AG04450 (cell line): ENCODE measurements at places on chromosomes 2 and 18.

GRCh38 chr18:55142410-55142809 lies 183.1 kb upstream of the CCDC68 start:
- no peak for DNase-seq

- DNase-seq: no peak
These were observed 48.1 kb upstream of the RAPH1 start for GRCh38 chr2:203583084-203583695.

DNA sequence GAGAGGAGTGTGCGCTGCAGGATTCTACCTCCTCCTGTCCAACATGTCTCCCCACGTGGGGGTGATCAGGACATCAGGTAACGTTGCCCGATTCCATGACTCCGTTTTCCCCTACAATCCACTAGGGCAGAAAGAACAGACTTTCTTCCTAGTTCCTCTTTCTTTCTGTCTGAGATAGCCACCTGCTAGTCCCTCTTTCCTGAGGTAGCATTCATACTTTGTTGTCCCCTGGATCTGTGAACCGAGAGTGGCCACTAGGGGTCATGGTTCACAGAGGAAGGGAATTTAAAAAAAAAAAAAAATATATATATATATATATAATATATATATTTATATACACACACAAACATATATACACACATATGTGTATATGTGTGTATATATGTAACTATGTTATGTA lies 210.0 kb upstream of the ZNF521 start:
- peak; percentile 8 for DNase-seq

- DNase-seq: no peak
These were observed 51.5 kb downstream of the CYP26B1 start for GRCh38 chr2:72096181-72096580.

GRCh38 chr18:8912348-8913326 lies 189.9 kb upstream of the NDUFV2 start:
- DNase-seq: no peak

DNA sequence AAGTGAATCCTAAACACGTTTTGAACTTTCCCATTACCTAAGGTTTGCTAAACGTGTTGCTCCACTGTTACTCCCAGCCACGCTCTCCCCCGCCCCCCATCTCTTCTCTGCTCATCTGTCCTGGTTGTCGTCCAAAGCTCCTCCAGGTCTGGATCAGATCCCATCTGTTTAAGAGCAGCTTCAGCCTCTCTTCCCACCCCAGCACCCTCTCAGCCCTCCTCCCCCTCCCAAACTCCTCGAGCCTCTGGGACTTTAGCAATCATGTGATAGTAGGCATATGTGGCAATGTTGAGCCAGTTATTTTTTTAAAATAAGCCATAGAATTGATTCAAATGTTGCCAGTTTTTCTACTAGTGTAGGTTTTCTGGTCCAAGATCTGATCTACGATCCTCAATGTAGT lies 20.0 kb upstream of the LPIN1 start:
- DNase-seq: no peak

DNA sequence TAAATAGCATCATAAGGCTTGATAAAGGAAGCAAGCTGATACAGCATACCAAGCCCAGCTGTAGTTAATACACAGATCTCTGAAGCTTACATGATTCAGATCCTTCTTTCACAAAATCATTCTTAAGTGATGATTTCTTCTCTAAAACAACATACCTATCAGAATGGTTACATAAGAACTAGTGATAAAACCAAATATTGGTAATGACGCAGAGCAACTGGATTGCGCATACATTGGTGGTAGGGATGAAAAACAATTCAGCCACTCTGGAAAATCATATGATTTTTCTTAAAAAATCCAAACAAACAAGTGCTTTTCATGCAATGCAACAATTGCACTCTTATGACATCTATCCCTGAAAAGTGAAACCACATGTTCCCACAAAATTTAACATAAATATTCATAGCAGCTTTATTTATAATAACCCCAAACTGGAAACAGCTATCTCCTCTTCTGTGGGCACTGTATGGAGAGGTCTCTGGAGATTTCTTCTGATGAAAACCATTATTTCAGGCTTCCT lies 153.6 kb upstream of the DSEL start:
- DNase-seq: peak; percentile 91

- no peak for DNase-seq
These were observed 378.1 kb downstream of the RBM43 start for GRCh38 chr2:150883613-150883895.

DNA sequence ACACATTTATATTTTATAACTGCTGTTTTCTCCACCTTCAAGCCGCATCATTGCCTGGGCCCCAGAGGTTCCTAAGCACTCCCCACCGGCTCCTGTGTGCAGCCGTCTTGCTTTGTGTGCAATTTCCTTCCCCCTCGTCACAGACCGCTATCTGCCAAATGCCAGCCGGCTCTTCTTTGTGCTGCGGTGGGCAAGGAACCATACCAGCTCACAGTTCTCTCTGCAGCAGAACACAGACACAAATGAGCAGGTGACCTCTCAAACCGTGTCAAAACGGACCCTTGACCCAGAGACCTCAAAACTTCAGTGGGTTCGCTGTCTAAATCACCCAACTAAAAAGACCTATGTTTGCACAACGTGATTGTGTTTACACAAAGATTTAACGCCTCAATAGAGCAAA lies 58.2 kb downstream of the KLF7 start:
- DNase-seq: no peak

DNA sequence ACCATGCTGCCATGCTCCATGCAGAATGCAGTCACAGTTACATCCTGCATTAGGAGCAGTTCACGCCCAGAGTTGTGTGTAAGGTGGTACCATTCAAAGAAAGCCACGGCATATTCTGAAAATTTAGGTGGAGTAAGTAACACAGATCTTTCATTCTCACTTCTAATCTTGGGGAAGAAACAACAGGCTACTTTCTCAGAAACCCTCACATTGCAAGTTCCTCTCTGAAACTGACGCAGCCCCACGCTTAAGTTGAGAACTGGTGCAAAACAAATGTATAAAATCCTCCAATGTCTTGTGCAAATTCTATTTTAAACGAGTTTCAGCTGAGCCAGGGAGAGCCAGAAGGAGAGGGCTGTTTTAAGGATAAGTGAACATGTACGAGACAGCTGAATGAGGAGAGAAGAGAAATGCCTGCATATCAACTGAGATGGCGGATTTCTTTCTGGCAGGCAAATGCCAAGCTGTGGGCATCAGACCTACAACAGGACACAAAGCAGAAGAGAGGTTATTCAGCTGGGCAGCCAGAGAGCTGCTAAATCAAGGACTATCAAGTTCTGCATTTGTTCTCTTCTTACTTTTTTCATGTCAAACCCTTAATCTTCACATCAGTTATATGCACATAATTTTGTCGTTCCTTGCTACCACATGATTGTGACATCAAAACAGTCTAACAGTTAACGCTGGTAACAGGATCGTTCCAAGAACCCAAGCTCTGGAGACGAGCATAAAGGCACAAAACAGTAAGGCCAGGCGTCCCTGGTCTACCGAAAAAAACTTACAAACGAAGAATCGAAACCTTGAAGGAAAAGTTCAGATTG lies 6.4 kb downstream of the ARL4C start:
- no peak for DNase-seq

- DNase-seq: no peak
These were observed 3.7 kb upstream of the SP100 start for GRCh38 chr2:230412371-230412711.

DNA sequence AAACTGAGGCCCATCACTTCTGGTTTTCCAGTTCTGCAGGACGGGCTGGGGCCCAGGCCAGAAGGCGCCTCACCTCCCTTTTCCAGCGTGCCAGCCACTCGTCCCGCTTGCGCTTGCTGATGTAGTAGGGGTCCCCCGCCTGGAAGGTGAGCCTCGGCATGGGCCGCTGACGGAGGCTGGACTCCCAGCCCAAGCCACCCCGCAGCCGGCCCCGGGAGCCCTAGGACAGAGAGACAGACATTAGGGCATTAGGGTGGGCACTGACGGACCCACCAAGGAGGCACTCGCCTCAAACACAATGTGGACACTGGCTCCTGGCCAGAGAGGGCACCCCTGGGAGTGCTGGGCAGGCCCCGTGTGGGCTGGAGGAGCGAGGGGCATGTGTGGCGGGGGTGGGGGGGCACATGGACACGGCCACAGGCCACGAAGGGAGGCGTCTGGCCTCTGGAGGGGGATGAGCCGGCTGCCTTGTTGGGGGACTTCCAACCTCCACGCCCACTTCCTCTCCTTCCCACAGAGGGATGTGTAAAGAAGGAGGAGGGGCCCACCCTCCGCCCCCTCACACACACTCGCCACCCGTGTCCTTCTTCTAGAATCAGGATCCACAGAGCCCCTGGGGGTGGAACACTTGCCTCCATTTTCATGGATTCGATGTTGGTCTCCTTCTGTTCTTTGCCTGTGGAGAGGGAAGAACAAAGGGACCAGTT lies 66.7 kb downstream of the DNMT3A start:
- DNase-seq: no peak

GRCh38 chr2:199439066-199439465 lies 18.7 kb downstream of the SATB2 start:
- no peak for DNase-seq

- no peak for DNase-seq
These were observed 143.0 kb downstream of the HNMT start for GRCh38 chr2:138107288-138107687.

DNA sequence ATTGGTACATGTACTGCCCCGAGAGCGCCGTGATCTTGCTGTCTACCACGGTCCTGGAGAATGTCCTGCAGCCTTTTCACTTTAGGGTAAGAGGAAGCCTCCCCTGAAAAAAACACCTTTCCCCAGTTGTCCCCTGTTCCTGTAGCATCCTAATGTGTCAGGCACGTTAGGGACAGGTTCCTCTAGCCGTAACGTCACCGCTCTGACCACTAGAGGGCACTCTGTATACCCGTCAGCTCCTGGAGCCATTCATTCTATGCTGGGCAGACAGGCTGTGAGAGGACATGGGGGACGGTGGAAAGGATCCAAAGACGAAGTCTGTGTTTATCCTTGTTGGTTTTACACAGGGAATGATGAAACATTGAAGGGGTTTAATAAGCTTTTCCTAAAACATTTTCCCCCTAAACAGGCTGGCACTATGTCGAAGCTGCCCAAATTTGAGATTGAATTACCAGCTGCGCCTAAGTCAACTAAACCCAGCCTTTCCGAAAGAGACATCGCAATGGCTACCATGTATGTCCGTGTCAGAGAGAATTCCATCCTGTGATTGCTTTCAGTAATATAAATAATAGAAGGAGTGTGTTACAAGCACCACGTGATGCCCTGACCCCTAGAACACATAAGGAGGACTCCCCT lies 12.7 kb downstream of the RMC1 start:
- peak; percentile 46 for DNase-seq

DNA sequence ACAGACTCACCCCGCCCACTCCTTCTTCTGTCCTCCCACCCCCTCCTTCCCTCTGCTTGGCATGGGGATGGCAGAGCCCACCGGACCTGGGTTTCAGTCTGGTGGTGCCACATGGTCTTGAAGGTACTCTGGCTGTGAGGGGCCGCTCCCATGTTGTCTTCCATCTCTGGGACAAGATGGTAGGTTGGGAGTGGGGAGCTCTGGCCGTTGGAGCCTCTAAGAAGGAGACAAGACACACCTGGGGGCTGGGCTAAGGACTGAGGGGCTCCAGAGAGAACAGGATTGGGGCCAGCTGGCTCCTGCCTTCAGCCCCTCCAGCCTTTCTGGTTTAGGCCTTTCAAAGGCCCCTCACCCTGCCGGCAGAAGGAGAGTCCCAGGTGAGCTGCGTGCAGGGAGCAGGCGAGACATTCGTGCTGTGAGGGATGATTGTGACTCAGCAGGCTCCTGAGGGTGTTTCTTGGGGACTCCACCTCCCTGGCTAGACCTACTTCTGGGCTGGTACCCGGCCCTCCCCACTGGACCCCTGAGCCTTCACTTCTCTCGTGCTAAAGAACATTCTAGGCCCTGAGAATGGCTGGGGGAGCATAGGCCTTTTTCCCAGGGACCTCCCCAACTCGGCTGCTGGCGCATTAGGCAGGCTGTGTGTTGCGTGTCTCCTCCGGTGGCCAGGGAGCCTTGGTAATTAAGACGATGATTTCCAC lies 128.2 kb upstream of the HAAO start:
- no peak for DNase-seq

GRCh38 chr2:101330253-101330933 lies 21.9 kb upstream of the RNF149 start:
- DNase-seq: no peak

DNA sequence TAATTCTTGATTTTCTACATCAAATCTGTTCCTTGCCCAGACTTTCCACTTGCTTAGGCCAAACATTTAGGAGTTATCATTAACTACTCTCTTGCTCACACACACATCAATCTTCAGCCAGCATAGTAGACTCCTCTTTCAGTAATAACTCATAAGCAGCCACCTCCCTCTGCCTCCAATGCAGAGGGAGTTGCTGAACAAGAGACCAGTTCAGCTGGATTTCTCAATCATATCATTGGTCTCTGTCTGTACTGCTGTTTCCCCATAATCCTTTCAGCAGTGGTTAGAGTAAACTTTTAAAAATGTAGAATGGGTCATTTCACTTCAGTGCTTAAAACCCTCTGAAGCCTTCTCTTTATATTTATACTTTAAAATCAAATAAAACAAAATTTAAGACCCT lies 112.9 kb downstream of the SLC39A10 start:
- no peak for DNase-seq

GRCh38 chr2:38381381-38382143 lies 4.5 kb upstream of the ATL2 start:
- DNase-seq: no peak

- no peak for DNase-seq
These were observed 14.7 kb upstream of the RAB1A start for GRCh38 chr2:65144571-65144970.
